ENCODE measurements at places on chromosomes 2 and 18.

- no peak for DNase-seq
Observed at GRCh38 chr2:1773883-1774282, 29.6 kb upstream of the PXDN start.

GRCh38 chr2:10289891-10290290 is 12.8 kb upstream of the HPCAL1 start:
- DNase-seq, result no peak

GRCh38 chr2:151789055-151789834 is 39.0 kb downstream of the ARL5A start:
- no peak for DNase-seq

GRCh38 chr2:135096665-135097446 is 44.8 kb downstream of the RAB3GAP1 start:
- DNase-seq, result no peak

- no peak for DNase-seq
Observed at GRCh38 chr2:37394796-37395555, 50.5 kb downstream of the QPCT start.

GRCh38 chr2:74119339-74119738 is 28.4 kb downstream of the BOLA3 start:
- DNase-seq, result no peak

DNA sequence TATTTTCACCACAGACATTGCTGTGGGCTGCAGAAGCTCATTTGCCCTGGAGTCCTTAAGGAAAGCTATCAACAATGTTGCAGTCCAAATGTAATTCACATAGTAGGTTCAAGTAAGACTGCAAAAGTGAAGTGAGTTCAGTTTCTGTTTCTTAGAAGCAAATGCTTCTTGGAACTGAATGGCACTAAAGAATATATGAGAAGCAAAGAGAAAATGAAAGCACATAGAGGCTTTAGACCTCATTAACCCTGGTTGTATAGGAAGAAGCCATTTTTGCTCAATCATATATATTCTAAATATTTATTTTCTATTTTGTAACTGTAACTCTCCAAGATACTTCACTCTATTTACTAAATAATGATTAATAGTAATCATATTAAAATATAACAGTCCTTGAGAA is 292.0 kb downstream of the ZNF804A start:
- no peak for DNase-seq

GRCh38 chr2:197128897-197129296 is 181.7 kb downstream of the ANKRD44 start:
- DNase-seq, result no peak

DNA sequence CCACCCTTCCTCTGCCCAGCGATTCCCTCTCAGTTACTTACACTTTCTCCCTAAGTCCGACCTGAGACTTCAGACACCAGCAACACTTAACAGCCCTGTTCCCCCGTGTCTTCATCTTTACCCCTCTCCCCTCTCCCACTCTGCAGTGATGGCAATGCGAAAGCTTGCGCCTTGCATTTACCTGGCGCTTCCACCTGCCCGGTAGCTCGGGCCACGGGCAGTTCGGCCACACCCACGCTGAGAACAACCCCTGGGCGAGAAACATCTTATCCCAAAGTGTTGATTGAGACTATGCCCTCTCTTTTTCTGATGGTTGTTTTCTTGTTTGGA is 558 bp downstream of the DNAJC10 start:
- DNase-seq, result no peak

DNA sequence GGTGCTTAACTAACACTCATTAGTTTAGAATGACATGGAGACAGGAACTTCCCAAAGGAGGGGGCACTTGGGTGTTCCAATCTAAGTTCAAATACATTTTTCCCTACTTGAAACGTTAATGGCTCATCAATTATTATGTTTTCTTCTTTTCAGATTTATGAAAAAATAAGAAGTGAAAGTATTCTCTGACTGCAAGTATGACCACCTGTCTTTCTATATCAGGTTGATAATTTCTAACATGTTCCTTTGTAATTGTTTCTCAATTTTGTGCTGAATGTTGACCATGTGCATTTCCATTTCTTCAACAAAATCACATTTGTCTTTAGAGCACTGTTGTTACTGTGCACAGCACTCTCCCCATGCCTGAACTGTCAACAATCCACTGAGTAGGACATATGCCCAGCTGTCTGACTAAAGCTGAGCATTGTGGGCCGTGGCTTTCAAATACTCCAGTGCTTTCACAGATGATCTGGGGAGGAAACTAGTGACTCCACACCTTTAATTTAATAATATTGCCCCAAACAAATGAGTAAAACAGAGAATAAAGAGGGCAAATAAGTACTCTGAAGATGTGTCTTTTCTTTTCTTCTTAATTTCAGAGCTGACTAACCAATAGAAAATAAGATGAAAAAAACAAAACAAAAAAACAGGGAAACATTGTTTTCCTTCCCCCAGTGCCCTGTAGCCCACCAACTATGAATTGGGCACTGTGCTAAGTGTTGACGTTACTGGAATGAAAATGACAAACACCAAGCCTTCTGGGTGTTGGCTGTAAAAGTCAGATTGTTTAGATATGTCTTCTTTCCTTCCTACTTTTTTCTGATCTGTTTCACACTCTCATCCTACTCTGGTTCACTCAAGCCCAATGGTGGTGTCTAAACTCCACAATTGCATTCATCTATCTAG is 16.0 kb downstream of the LANCL1 start:
- DNase-seq, result no peak

DNA sequence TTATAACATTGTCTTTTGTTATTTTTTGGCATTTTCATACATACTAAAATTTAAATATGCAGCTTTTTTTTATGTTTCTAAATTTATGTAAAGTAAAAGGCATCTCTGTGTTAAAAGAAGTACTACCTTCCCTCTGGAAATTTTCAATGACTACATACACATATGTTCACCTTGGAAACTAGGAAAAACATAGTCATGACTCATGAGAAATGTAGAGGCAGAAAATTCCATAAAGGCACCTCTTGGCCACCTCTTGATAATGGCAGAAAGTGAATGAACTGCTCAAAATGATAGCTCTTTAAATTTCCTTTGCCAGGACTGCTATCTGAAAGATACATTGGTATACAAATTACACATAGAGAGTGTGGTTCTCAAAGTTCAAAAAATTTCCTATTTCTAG is 889.1 kb upstream of the ZEB2 start:
- DNase-seq, result no peak

- no peak for DNase-seq
Observed at GRCh38 chr2:9382604-9383235, 40.6 kb downstream of the ITGB1BP1 start.

GRCh38 chr2:45170191-45171135 is 161.2 kb upstream of the SIX2 start:
- no peak for DNase-seq

DNA sequence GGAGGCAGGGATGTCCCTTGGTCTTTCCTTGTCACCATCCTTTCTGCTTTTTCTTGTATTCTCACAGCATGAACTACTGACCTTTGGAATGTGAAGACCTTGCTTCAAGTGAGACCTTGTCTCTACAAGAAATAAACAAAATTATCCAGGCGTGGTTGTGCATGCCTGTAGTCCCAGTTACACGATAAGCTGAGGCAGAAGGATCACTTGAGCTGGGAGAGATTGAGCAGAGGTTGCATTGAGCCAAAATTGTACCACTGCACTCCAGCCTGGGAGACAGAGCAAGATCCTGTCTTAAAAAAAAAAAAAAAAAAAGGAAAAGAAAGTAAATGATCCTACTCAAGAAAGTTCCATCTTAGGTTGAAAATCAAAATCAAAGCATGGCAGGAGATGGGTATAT is 173.7 kb downstream of the IRS1 start:
- no peak for DNase-seq

GRCh38 chr18:77833807-77834206 is 584.2 kb downstream of the GALR1 start:
- DNase-seq, result no peak

DNA sequence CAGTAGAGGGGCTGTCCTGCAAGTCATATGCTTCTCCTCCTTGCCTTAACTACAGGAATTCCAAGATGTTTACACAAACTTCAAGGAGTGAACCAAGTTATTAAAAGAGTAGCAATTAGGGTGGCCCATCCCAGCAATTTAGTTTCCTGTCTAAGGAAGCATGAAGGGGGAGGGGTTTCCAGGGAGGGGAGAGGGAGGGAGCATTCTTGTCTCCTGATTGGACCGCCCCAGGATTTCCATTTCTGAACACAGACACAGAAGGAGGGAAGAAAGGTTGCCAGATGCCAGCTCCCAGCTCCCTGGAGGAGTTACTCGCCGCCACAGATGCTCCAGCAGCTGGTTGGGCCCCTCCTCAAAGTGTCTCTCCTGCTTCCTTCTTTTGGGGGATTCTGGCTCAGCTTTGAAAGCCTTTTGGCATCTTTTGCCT is 107.6 kb downstream of the TRIB2 start:
- DNase-seq, result no peak

GRCh38 chr2:158975271-158975921 is 7.0 kb downstream of the TANC1 start:
- DNase-seq, result no peak

- no peak for DNase-seq
Observed at GRCh38 chr2:26172189-26172870, 558 bp upstream of the GAREM2 start.

DNA sequence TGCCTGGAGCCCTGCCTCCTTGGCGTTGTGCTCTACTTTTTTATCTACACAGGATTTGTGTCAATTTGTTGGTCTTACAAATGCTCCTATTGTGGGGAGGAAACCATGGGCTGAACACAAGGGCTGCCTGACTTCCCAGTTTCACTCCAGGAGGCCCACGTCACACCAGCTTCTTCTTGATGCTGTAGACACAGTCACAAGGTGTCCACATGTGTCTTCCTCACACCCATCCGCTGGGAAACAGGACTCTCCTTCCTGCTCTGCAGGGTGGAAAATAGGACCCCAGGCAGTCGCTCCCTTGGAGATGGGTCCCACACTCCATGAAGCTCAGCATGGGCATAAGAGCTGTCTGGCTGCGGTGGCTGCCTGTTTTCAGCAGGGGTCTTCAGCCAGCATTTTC is 468.2 kb downstream of the EPHA4 start:
- DNase-seq, result peak; percentile 11

GRCh38 chr2:235954281-235954680 is 213.9 kb downstream of the GBX2 start:
- no peak for DNase-seq

GRCh38 chr18:27520401-27520800 is 335.3 kb upstream of the CHST9 start:
- DNase-seq, result no peak

- DNase-seq, result no peak
Observed at GRCh38 chr2:220157312-220157711, 529.9 kb downstream of the SLC4A3 start.

- no peak for DNase-seq
Observed at GRCh38 chr2:42217307-42217706, 48.2 kb downstream of the EML4 start.

- DNase-seq, result no peak
Observed at GRCh38 chr18:6239716-6240115, 175.0 kb downstream of the L3MBTL4 start.

DNA sequence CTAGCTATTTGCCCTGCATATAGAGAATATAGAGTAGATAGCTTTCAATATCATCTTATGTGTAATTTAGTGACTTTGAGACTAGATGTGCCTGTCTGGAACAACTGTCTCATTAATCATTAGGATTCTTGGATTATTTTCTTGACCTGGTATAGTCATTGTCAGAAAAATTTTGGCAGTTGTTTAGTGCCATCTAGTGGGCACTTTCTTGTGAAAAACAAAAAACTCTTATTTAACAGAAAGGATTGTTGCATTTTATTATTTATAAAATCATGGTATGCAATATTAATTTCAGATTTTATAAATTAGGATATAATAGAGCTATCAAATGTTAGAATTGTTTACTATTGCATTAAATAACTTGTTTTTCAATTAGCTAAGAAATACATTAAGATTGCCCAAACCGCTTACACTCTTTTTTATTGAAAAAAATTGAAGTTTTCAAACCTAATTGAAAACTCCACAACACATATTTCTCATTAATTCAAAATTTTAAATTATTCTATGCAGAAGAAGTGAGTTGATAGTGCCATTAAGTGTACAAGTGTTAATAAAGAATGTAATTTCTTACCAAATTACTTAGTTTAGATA is 80.3 kb downstream of the DYNAP start:
- DNase-seq, result peak; percentile 25

DNA sequence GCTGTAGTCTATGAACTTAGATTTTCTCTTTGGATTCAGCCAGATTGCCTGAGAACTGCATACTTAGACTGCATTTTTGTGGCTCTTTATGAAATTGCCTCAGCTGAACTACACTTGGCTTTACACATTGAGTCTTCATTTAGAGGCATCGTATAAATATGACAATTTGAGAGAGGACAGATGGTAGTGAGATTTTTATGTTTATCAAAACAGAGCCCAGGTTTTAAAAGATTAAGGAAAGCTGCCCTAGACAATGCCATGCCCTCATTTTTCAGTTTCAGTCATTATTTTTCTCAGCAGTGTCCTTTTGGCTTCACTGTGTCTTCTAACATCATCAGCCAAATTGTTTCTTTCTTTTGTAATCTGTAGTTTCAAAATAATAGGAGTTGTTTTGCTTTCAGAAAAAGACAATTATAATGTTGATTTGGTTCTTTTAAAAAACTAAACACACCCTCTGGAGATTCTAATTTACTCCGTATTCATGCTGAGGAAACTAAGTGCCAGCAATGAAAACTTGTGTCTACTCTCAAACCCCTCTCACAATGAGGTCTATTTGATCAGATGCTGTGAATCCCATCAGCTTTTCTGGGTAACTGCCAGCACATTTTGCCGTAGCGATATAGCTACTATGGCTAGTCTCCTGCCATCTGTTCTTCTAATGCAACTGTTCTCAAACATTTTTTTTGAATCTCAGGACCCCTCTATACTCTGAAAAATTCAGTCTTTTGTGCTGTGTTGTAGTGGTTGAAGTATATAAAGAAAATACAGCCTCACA is 46.2 kb downstream of the TWSG1 start:
- peak; percentile 71 for DNase-seq

GRCh38 chr2:218853766-218854165 is 5.8 kb upstream of the WNT6 start:
- DNase-seq, result no peak

GRCh38 chr2:85744741-85745601 is 8.8 kb upstream of the ATOH8 start:
- DNase-seq, result peak; percentile 56

- no peak for DNase-seq
Observed at GRCh38 chr2:133976659-133977058, 277.2 kb upstream of the MGAT5 start.

DNA sequence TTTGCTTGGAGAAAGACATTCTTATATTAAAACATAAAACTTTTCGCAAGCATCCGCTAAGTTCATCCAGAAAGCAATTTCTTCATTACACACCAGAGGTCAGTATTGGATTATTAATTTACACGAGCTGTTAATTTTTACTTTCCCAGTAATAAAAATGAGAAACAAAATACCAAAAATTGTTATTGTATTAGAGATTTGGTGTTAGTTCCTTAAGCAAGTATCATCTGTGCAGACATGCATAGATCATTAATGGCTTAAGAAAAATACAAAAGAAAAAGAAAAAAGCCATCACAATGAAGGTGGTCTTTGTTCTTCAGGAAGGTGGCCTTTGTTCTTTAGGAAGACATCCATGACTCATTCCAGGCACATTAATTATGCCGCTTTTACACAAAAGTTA is 53.6 kb upstream of the HNMT start:
- peak; percentile 10 for DNase-seq

GRCh38 chr18:22840606-22841144 is 92.5 kb upstream of the RBBP8 start:
- no peak for DNase-seq

- no peak for DNase-seq
Observed at GRCh38 chr18:66951750-66952149, 347.9 kb upstream of the CDH19 start.

Data from hindlimb muscle (tissue), 1 donor.